ENCODE measurements at places on chromosomes 2 and 18. TPM values are rescaled to one million over a fixed set of nuclear protein-coding genes. Genes with fewer than 3 reads are reported as not detected.

APLF gene
- 3.1 TPM for total RNA-seq

AGFG1 gene
- 59.7 TPM for total RNA-seq

SFT2D3 gene
- total RNA-seq = 7.6 TPM

CFAP221 gene
- 5.6 TPM for total RNA-seq

ITGB6 gene
- 0.27 TPM for total RNA-seq

- no peak for DNase-seq
These were observed 541.5 kb downstream of the LRP1B start for GRCh38 chr2:141589314-141589713.

- no peak for DNase-seq
These were observed 186.5 kb upstream of the ID2 start for GRCh38 chr2:8495189-8495989.

DNA sequence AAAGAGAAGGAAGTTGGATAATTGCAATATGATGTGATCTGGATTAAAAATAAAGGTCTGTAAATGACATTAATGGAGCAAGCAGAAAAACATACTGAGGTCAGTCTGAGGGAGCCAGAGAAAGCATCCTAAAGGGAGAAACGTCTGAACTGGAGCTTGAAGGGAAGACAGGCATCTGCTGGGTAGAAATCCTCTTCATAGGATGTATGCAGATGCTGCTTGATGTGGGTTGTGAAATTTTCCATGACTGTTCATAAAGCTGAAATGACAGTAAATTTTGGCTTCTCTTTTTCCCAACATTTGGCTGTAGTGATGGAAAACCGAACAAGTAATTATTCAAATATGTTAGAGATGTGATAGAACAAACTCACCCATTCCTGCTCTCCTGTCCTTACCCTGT is 287.6 kb downstream of the CAMKMT start:
- no peak for DNase-seq

DNA sequence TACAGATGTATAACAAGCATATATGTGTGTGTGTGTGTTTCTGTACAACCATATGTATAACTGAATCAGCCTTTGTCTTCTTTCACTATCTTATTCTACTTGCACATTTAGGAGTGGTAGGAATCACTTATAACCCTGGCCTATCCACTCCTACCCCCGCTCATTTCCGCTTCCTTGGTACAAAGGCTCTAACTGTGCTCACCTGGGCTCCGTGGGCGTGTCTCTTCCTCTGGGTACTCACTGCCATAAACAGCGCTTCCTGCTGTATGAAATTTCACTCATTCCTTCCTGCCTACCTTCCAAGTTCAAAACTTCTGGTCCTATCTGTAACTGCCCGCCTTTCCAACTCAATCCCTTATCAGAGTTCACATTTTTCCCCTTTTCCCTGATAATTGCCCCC is 815.5 kb downstream of the EPHA4 start:
- DNase-seq = no peak

DNA sequence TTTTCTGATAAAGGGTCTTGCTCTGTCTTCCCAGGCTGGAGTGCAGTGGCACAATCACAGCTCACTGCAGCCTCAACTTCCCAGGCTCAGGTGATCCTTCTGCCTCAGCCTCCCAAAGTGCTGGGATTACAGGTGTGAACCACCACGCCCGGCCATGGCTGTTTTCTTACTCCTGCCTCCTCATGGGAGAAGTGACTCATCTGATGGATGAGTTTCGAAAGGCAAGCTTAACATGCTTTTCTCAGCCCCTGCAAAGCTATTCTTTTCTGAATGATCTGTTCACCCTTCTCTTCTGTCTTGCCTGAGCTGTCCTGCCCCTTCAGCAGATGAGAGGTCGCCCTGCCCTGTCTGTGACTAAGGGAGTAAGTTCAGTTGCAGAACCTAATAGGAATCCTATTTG is 929 bp upstream of the CREG2 start:
- no peak for DNase-seq

GRCh38 chr2:187434342-187434785 is 13.7 kb downstream of the CALCRL start:
- no peak for DNase-seq

GRCh38 chr2:172513935-172514586 is 41.8 kb upstream of the PDK1 start:
- DNase-seq = no peak

- DNase-seq = no peak
These were observed 339.2 kb downstream of the EN1 start for GRCh38 chr2:118508282-118508681.

DNA sequence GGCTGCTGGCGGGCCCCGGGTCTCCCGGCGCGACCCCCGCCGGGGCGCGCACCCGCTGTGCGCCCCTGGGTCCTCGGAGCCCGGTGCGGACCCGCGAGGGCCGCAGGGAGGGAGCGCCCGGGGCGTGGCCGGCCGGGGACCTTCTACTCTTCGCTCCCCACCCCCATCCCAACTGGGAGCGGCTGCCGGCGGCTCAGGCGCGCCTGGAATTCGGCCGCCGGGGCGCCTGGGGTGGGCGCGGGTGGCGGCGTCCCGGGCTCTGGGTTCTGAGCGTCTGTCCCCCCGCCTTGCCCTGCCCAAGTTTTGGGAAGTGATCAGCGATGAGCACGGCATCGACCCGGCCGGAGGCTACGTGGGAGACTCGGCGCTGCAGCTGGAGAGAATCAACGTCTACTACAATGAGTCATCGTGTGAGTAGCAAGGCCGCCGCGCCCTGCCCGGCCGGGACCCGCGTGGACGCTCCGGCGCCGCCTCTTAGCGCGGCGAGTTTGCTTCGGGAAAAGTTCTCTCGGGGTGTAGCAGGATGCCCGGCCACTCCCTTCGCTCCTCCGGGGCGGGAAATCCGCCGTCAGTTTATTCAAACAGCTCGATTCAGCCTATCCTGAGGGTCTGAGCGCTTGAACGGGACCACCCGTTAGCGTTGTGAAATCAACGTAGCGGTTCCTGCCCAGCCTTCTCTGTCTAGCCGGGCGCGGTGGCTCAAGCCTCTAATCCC is 502 bp downstream of the TUBB6 start:
- DNase-seq = no peak

- no peak for DNase-seq
These were observed 42.2 kb downstream of the MERTK start for GRCh38 chr2:111940333-111941196.

- DNase-seq = peak; percentile 46
These were observed 5.7 kb downstream of the MCFD2 start for GRCh38 chr2:46909771-46910419.

DNA sequence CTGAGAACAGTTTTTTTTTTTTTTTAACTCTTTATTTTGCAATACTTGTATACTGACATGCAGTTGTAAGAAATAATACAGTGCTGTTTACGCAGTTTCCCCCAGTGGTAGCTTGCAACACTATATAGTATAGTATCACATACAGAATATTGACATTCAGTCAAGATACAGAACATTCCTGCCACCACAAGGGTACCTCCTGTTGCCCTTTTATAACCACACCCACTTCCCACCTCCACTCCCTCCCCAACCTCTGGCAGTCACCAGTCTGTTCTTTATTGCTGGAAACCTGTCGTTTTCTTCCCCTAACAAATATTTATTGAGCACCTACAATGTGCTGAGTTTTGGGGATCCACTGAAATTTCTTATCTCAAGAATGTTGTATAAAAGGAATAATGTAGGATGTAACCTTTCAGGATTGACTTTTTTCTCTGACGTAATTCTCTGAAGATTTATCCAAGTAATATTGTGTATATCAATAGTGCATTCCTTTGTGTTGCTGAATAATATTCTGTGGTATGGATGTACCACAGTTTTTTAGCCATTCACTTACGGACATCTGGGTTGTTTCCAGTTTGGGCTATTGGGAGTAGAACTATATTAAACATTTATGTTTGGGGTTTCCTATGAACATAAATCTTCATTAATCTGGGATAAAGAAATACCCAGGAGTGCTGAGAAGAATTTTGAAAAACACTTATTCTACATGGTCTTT is 51.4 kb upstream of the EML6 start:
- no peak for DNase-seq

- no peak for DNase-seq
These were observed 68.7 kb upstream of the ZFP36L2 start for GRCh38 chr2:43294973-43295603.

- DNase-seq = no peak
These were observed 282.3 kb downstream of the DYSF start for GRCh38 chr2:71735676-71736075.

DNA sequence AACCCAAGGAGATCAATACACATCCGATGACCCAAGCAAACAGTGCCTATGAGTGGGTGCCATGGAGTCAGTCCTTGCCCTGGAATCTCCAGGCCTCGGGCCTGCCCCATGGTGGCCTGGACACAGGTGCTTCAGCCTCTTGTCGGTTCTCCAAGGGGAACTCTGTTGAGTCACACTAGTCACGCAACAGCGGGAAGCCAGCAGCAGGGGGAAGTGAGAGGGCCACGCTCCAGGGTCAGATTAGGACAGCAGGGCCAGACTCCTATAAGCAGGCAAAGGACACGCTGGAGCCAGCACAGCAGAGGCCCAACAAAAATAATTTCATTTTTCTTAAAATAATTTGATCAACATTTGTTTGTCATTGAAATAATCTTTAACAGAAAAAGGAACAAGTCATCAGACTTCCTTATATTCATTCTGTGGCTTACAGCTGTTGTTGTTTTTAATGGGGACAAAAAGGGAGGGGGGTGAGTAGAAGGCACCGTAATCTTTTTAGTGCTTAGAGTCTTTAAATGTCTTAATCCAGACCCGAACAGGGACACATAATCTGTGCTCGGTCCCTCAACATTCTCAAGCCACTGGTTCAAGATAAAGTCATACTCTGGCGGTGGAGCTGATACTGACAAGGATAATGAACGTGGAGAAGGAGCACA is 16.4 kb upstream of the ARMC9 start:
- DNase-seq = no peak

DNA sequence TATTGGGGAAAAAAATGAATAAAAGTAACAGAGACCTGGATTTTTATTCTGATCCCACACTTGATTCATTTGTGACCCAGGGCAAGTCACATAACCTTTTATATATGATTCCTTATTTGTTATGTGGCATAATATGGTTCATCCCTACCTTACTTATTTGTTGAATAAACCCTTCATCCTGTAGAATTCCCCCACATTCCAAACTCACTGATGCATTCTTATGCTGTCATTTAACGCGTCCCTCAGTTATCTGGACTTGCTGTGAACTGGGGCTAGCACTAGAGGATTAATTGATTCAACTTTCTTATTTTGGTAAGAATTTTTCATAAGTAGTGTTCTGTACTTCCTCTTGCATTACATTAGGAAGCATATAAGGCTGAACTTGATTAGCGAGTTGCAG is 384.7 kb upstream of the RAB12 start:
- DNase-seq = no peak

- DNase-seq = no peak
These were observed 27.6 kb downstream of the CENPO start for GRCh38 chr2:24820598-24821432.

GRCh38 chr18:63882333-63883141 is 5.0 kb upstream of the SERPINB2 start:
- DNase-seq = no peak
